ENCODE measurements at places on chromosomes 3 and 15.

GRCh38 chr3:101010296-101010695, 17.1 kb upstream of the ABI3BP start:
- no peak for DNase-seq

- DNase-seq, result no peak
These were observed 42.9 kb downstream of the TIMP4 start for GRCh38 chr3:12115849-12116248.

DNA sequence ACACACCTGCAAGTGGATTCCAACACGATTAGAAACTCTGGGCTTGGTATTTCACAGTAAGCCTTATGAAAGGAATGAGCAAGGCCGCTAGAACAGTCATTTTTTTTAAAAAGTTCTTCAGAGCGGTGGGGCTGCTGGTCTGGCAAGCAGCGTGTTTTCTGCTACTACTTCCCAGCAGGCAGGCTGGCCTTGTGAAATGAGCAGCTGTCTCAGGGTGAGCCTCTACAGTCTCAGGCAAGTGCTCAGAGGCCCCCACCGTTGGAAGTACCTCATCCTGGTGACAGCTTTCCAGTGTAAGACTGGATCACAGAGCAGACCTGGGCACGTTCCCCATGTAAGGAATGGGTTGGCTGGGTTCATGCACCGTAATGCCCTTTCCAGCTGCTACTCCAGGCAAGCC, 119.2 kb downstream of the LRIG1 start:
- DNase-seq, result no peak

DNA sequence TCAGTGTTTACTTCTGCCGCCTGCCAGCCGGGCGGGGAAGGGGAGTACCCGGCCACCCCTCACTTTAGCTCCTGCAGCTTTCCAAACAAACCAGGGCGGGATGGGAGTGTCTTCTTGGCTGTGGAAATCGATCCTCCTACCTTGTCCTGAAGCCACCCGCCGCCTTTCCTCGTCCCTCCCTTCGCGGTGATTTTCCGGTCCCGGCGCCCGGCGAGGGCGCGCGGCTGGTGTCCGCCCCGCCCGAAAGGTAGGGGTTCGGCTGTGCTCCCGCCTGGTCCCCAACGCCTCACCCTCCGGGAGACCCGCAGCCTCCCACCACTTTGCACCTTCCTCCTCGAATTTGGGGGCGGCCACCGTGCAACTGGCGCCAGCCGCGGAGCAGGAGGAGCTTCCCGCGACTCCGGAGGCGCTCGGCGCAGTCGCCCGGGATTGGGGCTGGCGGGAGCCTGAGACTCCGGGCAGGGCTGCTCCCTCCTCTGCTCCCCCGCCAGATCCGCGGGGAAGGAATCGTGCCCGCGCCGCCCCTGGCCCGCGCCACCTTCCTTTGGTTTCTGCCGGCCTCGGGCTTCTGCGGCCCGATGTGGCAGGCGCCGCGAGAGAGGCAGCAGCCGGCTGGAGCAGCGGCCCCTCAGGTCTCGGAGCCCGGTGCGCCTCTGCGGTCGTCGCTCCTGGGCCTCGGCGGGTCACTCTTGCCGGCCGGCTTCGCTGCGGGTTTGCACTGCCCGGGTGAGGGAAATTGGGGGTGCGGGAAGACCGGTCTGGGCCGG, 30.7 kb upstream of the ST3GAL6 start:
- peak; percentile 79 for DNase-seq

- DNase-seq, result no peak
These were observed 424.5 kb downstream of the SOX2 start for GRCh38 chr3:182136008-182136910.

DNA sequence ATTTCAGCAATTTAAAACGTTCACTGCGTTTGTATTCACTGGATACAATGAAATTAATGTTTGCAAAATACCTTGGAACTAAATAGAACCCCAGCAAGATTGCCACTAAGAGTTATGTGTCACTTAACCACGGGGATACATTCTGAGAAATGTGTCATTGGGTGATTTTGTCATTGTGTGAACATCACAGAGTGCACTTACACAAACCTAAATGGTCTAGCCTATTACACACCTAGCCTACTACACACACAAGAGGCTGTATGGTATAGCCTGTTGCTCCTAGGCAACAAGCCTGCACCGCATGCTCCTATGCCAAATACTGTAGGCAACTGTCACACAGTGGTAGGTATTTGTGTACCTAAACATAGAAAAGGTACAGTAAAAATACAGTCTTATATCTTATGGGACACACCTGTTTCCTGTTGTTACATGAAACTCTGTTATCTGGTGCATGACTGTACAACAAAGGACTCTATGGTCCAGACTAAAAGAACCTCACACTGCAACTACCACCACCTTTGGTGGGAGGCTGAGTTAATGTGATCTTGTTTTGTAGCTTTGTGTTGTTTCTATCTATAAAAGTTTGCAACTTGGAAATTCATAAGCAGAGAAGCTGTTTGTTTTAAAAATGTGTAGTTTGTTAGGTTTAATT, 92.2 kb upstream of the NTRK3 start:
- no peak for DNase-seq

- no peak for DNase-seq
These were observed 4.8 kb downstream of the PAQR9 start for GRCh38 chr3:142958707-142959106.

- DNase-seq, result no peak
These were observed 8.4 kb upstream of the GOLGA6C start for GRCh38 chr15:75249726-75250125.

Measured in BE2C (cell line).